ENCODE measurements at places on chromosomes 7 and 10.

- DNase-seq = no peak
Measured at GRCh38 chr10:79287973-79288723, 59.1 kb upstream of the PPIF start.

DNA sequence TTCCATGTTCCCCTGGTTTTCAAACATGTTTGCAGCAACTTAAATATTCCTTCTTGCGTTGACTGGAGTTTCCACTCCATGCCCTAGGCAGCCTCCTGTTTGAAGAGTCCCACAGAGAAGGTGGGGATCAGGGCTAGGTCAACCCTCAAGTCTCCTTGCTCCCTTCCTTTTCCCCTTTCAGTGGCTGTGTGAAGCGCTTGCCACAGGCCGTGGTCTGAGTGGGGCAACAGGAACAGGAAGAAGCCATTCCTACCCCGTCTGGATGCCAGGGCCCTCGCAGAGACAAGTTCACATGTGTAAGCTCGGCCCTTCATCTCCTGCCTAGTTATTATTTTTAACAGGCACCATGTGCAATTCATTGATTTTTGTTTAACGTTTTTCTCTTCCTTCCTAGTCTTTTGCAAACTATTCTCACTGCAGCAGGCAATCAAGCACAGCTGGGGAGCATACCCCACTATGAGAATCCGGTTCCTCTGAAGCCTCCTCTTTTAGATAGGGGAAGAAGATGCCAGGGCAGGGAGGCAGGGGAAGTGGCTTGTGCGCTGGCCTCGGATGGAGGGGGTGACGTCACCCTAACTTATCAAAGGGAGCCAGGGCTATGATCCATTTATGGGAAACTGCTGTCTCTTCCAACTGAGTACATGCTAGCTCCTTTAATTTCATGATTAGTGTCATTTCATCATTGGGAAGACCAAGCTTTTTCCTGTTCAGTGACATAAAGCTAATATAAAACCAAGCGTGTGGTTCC lies 64.2 kb downstream of the PRLHR start:
- no peak for DNase-seq

- DNase-seq = no peak
Measured at GRCh38 chr10:69340695-69341094, 62.4 kb downstream of the HK1 start.

DNA sequence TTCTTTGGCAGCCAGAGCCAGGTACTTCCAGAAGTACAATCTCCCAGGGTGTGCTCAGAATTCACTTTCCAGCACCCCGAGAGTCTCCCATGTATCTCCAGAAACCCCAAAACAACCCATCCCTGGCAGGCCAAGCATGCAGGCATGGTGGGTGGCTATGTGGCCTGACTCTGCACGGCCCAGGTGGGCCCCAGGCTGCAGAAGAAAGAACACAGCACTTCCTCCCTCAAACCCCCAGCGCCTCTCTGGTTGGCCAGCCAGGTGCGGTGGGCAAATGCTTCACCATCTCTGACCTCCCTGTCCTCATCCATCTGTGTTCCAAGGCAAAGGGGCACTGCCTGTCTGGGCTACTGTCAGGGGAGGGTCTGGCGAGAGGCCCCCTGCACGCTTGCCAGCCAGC lies 100.3 kb downstream of the MKI67 start:
- DNase-seq = peak; percentile 50

GRCh38 chr10:34341473-34341872 lies 473.6 kb downstream of the PARD3 start:
- no peak for DNase-seq

DNA sequence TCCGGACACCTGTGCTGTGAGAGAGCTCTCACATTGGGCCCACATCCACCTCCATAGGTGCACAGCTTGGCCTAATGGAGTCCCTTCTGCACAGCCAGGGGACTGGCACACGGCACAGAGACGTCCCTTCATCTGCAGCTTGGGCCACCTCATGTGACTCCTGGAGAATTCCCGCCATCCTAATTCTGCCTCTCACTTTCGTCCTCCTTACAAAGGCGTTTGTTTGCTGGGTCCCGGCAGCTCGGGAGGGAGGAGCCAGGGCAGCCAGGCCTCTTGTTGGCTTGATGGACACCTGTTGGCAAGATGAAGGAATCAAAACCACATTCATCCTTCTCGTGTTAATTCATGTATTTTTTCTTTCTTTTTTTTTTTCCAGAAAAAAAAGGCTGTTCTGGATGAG lies 30.7 kb upstream of the TTYH3 start:
- DNase-seq = no peak

GRCh38 chr7:139049936-139050335 lies 14.1 kb upstream of the ZC3HAV1L start:
- DNase-seq = no peak

GRCh38 chr10:129706081-129706480 lies 239.0 kb downstream of the MGMT start:
- no peak for DNase-seq

DNA sequence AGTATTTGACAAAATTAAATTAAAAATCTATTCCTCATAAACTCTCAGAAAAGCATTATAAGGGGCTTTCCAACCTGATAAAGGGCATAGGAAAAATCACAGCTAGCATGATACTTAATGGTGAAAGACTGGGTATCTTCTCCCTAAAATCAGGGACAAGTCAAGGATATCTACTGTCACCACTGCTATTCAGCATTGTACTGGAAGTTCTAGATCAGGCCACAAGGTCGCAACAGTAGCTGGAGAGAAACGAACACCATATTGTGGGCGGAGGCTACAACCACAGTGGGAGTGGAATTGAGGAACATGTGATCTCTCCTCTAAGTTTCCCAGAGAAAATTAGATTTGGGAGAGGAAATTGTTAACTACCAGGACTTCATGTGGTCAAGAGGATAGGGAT lies 70.0 kb upstream of the NAMPT start:
- DNase-seq = no peak

DNA sequence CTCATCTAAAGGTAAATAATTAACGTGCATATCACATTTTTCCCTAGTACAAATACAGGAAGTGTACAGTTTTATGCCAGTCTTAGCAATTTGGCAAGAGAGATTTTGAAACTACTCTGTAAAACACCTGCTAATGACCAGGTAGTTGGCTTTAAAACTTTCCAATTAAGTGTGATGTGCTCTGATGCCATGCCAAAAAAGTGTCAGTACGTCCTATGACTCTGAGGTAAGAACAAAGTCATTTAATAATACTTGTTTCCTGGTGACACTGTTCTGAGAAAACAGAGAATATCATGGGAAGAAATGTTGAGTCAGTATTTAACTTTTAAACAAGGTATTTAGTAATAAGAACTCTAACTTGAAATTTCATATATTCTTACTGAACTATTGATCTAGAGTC lies 9.6 kb downstream of the PDZD8 start:
- DNase-seq = no peak

GRCh38 chr7:38232502-38233366 lies 40.7 kb downstream of the TARP start:
- peak; percentile 87 for DNase-seq

DNA sequence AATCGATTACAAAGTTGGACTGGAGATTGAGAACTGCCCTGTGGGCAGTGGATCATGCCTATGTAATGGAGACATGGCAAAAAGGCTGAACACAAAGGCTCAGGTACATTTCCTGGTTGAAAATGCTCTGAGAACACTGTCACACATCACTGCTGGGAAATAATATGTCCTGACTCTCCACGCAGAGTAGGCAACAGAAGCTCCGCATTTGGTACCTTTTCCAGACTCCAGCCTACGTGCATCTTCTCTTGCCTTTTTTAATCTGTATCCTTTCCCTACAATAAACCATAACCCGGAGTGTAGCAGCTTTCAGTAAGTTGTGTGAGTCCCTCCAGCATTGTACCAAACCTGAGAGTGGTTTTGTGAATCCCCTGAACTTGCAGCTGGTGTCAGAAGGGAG lies 134.7 kb downstream of the SORBS1 start:
- DNase-seq = no peak

DNA sequence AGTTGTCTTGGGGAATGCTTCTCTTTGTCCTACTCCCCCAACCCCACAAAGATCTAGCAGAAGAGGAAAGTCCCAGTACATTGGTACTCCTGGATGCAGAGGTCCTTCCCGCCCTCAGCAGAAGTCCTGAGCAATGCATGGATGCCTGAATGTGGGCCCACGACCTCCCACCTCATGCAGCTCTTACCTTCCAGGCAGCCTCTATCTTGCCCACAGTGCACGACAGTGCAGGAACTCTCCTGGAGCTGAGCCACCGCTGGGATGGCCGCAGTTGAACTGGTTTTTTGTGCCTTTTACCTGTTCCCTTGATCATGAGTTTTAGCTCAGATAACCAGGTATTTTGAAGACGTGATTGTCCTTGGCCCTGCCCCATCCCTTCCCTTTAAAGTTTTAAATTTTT lies 37.9 kb downstream of the LRRC4 start:
- no peak for DNase-seq

DNA sequence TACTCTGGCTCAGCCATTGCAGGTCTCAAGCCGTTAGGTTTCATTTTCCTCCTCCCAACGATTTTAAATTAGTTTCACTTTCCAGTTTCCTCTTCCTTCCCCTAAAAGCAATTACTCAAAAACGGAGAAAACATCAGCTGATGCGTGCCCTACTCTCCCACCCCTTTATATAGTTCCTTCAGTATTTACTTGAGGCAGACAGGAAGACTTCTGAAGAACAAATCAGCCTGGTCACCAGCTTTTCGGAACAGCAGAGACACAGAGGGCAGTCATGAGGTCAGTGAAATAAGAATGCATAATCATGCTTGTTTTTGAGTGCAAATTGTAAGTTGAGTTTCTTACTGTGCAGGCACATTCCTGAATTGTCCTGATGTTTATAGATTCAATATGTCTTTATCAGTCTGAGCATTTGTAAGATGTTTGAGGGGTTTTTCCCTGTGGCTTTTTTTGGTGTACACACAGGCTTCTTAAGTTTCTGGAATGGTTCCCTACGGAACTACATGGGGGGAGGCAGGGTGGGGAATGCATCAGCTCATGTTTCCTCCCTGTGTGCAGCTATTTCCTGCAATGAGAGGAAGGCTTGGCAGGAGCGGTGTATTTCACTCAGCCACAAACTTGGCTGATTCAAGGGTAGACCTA lies at the start of gene IFIT3:
Gene IFIT3 (plus strand): TSS at position 195 of the 639 bp plus-strand sequence. CDS start 77 bp downstream, at position 272.
- DNase-seq = no peak

DNA sequence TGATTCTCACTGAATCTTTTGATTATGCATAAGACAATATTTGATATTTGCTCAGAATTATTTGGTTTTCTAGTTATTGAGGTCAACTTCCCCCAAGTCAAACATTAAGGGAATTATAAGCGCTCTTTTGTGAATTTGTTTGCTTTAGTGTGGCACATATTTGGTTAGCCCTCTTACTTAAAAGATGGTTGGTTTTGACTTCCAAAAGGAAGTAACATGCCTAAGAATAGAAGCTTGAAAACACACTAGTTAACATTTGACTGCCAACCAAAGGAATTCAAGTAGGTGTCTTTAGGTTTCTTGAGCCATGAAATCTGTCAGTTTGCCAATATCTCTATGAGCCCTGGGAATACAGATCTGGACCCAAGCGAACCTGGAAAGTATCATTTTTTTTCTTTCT lies 24.9 kb downstream of the STEAP4 start:
- no peak for DNase-seq

- DNase-seq = no peak
Measured at GRCh38 chr10:102656791-102657371, 12.6 kb downstream of the TRIM8 start.

- DNase-seq = no peak
Measured at GRCh38 chr10:91540733-91541132, 92.1 kb downstream of the PPP1R3C start.

GRCh38 chr7:37145682-37146081 lies 303.0 kb downstream of the ELMO1 start:
- no peak for DNase-seq

DNA sequence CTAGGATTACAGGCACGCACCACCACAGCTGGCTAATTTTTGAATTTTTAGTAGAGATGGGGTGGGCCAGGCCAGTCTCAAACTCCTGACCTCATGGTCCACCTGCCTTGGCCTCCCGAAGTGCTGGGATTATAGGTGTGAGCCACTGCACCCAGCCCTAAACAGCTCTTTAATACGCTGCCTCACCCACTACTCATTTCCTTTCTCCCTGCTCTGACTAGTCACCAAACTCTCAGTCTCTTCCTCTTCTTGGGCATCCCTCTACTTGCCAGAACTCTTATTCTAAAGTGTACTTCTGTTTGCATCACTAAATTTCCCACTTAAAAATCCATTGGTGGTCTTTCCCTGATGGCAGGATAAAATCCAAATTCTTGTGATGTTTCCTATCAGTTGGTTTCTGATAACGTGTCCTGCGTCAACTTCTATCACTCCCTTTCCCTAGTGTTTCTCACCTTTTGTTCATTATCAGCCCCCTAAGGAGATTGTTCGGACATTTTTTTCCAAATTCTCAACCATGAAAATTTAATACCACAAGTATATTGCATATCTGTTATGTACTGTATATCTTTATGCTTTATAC lies 124.7 kb downstream of the CUBN start:
- DNase-seq = no peak

DNA sequence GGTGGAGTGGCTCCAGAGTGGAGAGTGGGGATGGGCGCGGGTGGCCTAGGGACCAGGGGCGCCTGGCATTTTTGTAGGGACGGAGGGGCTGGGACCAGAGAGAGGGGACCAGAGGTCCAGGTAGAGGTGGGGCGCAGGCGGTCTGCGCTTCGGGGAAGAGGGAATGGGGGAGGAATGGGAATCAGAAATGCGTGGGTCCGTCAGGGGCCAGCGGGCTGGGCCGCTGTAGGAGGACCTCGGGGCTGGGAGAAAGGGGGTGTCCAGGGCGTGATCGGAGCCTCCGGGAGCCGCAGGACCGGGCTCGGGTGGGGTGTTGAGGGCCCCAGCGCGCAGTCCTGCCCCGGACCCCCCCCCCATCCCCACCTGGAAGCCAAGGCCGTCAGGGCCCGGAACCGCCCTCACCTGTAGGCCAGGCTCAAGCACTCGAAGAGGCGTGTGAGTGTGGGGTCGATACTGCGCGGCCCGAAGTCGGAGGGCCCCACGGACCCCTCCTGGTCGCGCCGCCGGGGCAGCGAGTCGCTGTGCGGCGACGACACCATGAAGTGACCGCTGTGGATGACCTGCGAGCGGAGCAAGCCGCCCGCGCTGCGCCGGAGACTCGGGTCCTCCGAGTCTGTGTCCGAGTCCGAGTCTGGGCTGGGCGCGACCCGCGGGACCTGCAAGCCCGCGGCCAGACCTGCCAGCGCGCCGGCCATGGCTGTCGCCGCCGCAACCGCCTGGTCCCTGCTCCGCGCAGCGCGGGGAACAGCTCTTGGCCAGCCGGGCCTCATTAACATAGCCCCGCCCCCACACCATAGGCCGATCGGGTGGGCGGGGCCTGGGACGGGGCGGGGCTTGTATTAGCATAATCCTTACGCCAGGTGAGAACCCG lies at the start of gene MLXIPL:
Gene MLXIPL (minus strand): TSS at position 725 of the 871 bp plus-strand sequence. CDS start 30 bp downstream, at position 695.
- peak; percentile 80 for DNase-seq

DNA sequence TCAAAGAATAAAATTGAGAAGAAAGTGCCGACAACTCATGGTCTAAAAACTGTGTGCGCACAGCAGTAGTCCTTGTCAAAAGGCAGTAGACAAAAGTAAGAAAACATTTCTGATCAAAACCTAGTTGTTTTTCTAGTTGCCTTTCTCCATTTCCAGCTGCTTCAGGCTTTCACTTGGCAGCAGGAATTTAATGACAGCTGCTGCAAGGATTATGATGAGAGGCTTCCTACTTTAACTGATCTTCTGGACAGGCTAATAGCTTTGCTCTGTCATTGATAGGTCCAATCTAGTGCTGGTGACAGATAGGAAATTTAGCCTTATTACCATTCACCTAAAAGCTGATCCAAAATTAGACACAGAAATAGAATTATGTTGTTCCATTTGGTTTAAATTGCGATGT lies 110.7 kb upstream of the SEMA3C start:
- no peak for DNase-seq

- no peak for DNase-seq
Measured at GRCh38 chr7:137583172-137583571, 239.6 kb upstream of the PTN start.
